NCI-H1092 (cell line): ENCODE measurements at places on chromosomes 7 and 10.

DNA sequence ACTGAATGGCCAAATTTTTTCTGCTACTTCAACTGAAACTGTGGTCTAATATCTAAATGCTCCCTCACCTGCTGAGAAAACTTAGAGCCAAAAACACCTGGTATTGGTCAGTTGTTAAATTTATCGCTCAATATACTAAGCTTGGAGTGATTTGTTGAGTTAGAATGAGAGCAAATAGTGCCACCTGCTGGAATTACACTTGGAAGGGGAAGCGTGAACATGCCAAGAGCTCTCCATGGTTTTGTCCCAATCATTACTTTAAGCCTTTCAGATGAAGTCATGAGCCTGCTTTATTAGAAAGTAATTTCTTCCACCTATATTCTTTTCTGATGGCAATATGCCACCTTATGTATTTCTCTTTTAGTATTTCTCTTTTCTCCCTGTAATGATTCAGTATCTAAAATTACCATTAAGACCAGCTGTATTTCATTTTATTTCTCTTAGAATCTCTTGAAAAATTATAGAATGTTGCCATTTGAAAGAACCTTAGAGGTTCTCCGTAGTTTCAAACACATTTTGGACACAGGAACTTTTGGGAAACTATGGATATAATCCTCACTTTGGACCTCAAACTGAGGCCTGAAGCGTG is 447.8 kb upstream of the C7orf33 start:
- peak; percentile 70 for DNase-seq

DNA sequence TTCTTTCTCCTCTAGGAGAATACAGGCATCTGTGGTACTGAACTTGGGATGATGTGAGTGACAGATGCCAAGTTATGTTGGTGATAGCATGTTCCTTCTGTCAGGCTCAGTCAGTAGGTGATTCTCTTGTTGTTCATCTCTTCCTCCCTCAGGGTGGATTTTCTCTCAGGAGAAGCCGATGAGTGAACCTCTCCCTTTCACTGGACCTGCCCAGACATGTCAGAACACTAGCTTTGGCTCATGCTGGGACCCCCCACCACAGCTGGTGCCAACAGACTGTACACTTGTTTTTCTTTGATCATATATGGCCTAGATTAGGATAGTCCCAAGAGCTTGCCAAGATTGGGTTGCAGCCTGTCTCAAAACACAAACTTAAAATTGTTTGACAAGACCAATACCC is 129.4 kb downstream of the BMPER start:
- DNase-seq: no peak

- no peak for DNase-seq
Measured at GRCh38 chr10:15558136-15558535, 161.6 kb downstream of the ITGA8 start.

- DNase-seq: no peak
Measured at GRCh38 chr7:96285579-96285978, 36.3 kb downstream of the SLC25A13 start.

GRCh38 chr10:97888641-97889262 is 39.1 kb downstream of the GOLGA7B start:
- DNase-seq: no peak

GRCh38 chr10:106967452-106967851 is 197.1 kb downstream of the SORCS1 start:
- DNase-seq: no peak
